ENCODE measurements at places on chromosomes 3 and 15.

DNA sequence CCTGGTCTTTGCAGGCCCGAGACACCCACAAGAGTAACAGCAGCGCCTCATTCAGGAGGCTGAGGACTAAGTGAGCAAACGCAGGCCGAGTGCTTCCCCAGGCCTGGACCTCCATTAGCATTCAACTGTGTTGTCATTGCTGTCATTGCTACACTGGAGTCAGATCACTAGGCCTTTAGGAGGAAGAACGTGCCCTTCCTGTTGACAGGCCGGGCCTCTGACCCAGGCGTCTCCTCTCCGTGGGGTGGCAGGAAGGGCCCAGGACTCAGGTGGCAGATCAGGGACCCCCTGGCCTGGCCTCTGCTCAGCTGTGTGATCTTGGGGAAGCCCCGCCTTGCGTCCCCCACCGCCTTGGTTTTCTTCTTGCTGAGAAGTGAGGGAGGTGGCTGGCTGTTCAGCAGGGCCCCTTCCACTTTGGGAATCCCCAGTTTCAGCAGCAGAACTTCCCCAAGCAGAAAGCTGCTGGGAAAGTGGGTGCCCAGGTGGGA is 19.1 kb downstream of the ZDHHC19 start:
- no peak for DNase-seq

GRCh38 chr3:185328324-185329004 is 34.5 kb upstream of the MAP3K13 start:
- DNase-seq: no peak

GRCh38 chr15:73515527-73515926 is 72.6 kb downstream of the REC114 start:
- no peak for DNase-seq

DNA sequence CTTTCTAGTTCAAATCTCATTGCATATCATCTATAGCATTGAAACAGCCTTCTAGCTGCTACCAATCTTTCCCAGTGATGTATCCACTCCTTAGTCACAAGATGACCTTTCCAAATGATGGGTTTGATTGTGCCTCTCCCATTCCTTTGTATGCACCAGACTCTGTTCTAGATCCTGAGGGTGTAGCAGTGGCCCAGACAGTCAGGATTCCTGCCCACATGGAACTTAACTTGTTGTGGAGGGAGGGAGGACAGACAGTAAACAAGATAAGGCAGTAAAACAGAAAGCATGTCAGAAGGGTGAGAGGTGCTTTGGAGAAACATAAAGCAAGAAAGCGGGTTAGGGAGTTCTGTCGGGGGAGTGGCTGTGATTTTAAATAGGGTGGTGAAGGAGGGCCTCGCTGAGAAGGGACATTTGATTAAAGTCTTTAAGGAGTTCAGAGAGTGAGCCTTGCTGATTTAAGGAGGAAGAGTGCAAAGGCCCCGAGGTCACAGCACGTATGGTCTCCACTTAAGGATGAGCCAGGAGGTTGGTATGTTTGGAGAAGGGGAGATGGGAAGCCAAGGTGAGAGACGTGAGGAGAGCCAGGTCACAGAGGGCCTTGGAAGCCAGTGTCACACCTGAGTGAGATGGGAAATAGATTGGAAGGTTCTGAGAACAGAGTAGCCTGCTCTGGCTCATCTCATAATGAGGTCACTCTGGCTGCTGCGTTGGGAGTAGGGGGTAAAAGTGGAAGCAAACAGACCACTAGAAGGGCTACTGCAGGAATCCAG is 38.3 kb downstream of the FAM43A start:
- DNase-seq: no peak

DNA sequence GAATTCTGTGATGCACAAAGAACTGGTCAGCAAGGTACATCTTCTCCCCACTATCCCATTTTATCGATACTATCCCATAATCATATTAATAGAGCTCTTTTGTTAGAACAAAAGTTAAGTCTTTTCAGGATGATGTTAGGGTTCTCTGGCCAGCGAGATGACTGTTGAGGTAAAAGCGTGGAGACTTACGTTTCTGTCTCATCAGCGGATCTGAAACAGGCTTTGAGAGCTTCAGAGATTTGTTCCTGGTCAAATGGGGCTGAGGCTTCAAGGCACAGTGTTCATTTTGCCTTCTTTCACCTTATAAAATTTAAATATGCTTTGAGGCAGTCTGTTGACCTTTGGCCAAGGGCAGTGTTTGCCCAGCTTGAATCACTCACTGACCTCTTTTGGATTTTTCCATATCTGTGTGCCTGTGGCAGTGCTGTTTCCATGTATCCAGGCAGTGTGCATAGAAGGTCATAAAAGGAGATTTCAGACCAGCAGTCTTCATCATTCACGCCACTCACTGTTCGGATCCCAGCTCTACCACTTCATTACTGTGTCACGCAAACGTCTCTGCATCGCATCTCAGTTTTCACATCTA is 3.1 kb downstream of the ADAMTSL3 start:
- no peak for DNase-seq

DNA sequence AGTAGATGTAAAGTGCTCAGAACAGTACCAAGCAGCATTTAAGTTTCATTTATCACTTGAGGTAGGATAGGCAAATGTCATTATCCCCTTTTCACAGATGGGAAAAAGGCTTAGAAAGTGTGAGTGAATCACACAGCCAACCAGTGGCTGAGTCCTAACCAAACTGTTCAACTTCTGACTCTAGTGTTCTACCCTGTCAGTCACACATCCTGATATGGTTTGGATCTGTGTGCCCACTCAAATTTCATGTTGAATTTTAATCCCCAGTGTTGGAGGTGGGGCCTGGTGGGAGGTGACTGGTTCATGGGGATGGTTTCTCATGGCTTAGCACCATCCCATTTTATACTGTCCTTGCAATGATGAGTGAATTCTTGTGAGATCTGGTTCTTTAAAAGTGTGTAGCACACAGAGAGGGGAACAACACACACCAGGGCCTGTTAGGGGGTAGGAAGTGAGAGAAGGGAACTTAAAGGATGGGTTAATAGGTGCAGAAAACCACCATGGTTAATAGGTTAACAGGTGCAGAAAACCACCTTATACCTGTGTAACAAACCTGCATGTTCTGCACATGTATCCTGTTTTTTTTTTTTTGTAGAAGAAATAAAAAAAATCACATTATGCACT is 304.7 kb downstream of the SUCLG2 start:
- DNase-seq: no peak

DNA sequence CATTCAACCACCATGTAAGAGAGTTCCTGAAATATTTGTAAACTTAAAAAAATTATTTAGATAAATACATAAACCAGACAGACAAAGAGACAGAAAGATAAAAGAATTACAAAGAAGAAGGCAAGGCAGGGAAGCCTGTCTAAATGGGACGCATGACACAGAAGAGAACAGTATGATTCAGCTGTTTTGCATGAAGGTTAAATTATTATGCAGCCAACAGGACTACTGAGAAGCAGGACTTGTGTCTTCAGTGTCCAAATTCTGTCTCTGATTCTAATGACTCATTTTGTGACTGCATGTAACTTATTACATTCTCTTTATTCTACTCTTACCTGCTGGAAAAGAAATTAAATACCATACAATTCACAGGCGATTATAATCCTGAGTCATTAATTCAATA is 340.4 kb upstream of the KCNMB2 start:
- DNase-seq: no peak

- no peak for DNase-seq
These were observed 106.5 kb upstream of the GALNT15 start for GRCh38 chr3:16067837-16068471.

Data from NCI-H1436 treated with DMSO at 0.1 percent for 48 hours (cell line).